Astrocyte of the cerebellum (primary cell): ENCODE measurements at places on chromosomes 16 and 17.
A peak's percentile ranks its signal among the peaks of the same experiment; 100 is the strongest.

DNA sequence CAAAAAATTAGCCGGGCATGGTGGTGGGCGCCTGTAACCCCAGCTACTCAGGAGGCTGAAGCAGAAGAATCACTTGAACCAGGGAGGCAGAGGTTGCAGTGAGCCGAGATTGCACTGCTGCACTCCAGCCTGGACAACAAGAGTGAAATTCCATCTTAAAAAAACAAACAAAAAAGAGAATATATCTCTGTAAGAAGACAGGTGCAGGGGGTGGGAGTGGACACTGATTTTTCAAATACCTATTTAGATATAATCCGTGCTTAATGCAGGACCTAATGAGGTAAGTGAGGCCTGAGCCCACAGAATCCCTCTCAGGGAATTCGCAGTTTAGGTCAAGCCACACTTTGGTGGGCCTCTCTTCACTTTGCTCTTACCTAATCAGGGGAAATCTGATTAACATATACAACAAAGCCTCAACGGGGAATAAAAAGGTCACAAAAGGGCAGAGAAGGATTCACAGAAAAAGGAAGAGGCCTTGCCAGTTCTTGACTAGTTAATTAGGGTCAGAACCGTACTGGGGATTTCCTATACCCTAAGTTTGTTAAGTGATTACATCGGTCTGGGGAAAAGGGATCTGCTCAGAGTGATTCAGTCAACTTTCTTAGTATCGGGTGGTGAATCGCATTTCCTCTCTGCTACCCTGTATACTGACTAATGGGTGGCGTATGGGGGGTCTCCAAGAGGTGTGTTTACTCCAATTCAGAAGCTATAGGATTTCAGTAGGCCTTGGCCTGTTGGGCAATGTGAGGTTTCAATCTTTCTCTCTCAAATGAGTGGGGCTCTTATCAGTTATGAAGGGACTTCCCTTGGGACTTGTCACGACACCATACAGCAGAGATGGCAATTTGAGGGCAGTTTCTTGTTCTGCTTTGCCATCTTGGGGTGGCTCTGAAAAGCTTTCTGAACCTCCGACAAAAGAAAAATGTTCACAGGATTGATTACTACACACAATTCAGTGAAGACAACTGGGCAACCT is 1.9 kb upstream of the NFAT5 start:
- no peak for DNase-seq

- DNase-seq: no peak
Measured at GRCh38 chr17:32998887-32999228, 7.2 kb downstream of the SPACA3 start.

GRCh38 chr17:31564883-31565301 is 173.4 kb downstream of the RAB11FIP4 start:
- DNase-seq: no peak

DNA sequence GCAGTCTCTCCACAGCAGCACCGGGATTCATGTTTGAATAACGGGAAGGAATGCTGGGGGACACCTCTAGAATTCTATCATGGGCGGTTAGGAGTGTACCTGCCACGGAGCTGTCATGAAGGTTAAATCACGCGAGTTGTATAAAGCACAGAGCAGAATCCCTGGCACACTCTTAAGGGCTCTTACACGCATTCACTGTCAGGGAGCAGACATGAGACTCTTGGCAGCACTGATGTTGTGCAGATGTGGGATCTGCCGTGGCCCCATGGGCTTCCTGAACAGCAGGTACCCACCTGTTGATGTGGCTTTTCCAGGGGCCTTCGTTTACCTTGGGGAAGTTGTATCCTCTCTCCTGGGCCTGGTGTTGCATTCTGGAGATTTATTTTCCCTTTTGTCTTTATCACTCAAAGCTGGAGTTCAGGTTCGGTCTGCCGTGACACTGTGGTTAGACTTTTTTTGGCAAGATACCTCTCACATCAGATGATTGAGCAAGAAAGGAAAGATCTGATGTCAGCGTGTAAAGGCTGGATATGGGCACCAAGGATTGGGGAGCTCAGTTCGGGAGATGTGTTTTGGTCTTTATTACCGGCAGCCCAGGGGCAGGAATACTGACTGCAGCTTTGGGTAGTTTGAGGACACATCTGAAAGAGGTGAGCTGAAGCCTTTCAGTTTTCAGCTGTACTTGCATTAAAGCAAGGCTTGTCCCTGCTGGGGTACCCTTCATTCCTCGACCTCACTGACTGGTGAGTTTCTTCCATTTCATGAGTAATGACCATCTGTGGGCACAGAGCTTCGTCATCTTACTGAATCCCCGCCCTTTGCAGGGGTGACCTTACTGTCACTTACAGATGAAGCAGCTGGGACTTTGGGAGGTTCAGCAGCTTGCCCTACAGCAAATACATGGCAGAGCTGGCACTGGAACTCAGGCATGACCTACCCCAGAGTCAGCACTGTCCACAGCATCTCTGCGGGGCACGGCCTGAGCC is 19.3 kb downstream of the KNOP1 start:
- DNase-seq: peak; percentile 29

- no peak for DNase-seq
Measured at GRCh38 chr16:17339764-17340541, 130.8 kb downstream of the XYLT1 start.

- DNase-seq: no peak
Measured at GRCh38 chr16:17850581-17851250, 380.0 kb upstream of the XYLT1 start.

- no peak for DNase-seq
Measured at GRCh38 chr17:76867578-76868175, 527 bp upstream of the MGAT5B start.
